EH (cell line): ENCODE measurements at places on chromosomes 2 and 18.

GRCh38 chr2:219574484-219575311 lies 2.6 kb downstream of the INHA start:
- no peak for DNase-seq

DNA sequence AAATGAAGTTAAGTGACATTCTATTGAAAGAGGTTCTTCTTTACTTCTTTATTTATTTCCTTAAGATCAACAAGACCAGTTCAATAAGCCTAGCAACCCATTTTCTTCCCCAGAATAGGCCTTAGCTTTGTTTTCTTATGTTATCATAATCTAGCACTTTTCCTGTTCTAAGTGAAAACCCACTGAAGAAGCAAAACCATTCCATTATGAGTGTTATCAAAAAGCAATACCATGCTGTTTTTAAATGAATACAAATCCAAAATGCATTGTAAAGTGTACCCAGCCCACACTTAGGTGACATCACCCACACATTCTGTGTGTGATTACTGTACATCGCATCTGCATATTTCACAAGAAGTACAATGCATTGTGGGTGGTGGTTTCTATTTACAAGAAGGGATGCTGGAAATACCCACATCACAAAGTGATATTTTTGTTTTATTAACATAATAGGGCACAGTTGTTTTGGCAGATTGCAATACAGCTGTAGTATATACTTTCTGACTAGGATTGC lies 679.5 kb downstream of the KCNJ3 start:
- no peak for DNase-seq

- no peak for DNase-seq
These were observed 35.2 kb upstream of the CDH19 start for GRCh38 chr18:66638856-66639629.

- no peak for DNase-seq
These were observed 1621.3 kb upstream of the TMEFF2 start for GRCh38 chr2:193816008-193816407.

DNA sequence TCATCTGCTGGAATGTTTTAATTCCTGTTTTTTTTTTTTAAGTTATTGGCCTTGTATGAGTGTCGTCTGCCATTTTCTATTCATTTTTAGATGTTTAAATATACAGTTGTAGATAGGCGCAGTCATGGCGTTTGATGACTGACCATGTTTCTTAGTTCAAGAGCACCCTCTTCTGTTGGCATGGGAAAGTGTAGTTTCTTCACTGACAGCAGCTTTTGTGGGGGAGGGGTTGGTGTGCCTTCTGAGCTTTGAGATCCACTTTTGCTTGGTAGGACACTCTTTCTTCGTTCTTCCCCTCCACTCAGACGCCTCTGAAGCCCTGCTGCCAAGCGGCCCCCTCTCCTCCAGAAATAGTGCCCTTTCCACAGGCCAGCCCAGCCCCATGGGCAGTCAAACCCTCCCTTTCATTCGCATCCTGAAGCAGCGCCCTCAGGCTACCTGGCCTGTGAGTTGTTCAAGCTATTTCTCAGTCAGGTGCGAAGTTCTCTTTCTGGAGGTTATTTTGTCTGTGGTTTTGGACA lies 492.0 kb downstream of the TNS1 start:
- DNase-seq: peak; percentile 87

DNA sequence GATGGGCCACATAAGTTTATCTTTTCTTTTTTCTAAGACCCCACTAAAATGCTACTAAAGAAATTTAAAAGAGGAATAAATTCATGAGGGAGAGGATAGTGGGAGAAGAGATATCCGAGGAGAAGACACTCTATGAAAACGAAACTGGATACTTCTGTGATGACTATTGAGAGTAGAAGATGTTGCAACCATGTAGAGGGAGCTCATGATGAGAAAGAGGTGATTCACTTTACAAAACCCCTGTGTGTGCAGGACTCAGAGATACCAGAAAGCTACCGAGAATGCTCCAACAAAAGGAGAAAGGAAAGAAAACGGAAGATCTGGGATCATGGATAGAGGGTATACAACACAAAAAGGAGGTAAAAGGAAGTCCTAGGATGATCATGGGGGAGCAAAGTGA lies 34.9 kb downstream of the SLC38A11 start:
- peak; percentile 96 for DNase-seq

GRCh38 chr2:226977775-226978190 lies 141.9 kb downstream of the RHBDD1 start:
- peak; percentile 88 for DNase-seq

GRCh38 chr2:12264146-12264545 lies 452.6 kb upstream of the TRIB2 start:
- no peak for DNase-seq

- DNase-seq: no peak
These were observed 43.1 kb downstream of the AQP12A start for GRCh38 chr2:240734756-240735155.

DNA sequence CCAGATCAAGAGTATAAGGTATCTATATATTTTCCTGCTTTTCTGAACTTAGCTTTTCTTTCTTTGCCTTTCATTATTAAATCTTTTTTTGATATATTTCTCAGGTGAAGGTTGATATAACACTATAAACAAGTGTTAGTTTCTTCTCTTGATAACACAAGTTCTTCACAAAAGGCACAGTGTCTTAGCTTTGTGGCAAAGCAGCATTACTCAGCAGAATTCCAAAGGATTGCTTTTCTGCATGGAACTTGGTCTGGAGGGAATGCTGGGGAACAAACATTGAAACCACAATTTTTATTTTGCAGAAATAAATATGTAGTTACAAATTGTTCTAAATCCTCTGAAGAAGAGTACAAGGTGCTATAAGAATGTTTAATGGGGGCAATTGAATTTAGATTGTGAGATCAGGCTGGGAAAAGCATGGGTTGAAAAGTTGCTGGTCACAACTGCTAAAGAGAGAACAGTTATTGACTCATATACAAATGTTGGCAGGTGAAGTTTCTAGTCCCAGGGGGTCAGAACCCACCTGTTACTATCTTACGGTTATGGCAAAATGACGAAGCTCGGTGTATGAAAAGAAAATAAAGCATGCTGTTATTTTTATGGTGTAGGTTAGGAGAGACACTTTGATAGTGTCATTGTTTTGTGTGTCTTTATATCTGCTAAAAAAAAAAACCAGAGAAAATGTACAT lies 68.2 kb downstream of the UBR3 start:
- peak; percentile 33 for DNase-seq

GRCh38 chr2:186456941-186457340 lies 29.1 kb upstream of the ZC3H15 start:
- peak; percentile 81 for DNase-seq

- peak; percentile 35 for DNase-seq
These were observed 309.9 kb upstream of the ZNF521 start for GRCh38 chr18:25661831-25662230.

DNA sequence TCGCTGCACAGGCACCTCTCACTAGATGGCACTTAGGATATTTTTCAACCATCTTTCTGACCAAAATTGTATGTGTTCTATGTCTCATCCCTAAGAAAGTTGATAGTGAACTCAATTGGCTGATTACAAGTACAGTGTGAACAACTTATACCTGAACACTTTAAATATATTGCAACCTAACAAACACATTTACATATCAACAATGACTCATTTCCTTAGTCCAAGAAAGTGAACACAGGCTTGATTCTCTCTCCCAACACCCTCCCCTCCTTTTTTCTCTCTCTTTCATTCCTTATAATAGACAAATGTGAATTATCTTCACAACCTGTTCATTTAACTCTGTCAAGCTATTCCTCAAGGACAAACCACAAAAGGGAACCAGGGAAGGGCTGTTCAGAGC lies 192.0 kb downstream of the SLC8A1 start:
- DNase-seq: no peak

- no peak for DNase-seq
These were observed 4.9 kb upstream of the GPC1 start for GRCh38 chr2:240430595-240430994.

DNA sequence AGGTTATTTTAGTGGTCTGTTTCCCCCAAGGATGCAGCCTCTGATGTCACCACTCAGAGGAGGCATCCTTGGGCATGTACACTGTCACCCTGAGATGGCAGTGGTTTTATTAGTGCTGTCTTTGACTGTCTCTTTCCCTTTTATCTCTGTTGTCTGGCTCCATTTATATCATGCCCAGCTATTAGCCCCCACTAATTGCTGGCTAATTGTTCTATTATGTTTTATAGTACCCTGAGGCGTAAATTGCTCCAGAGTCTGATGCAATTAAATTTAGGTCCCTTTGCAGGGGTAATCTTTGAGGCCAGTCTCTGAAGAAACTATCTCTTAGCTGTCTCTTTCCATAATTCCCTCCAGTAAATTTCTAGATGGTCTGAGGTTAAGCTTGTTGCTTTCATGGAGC lies 301.0 kb upstream of the KLHL29 start:
- DNase-seq: no peak

DNA sequence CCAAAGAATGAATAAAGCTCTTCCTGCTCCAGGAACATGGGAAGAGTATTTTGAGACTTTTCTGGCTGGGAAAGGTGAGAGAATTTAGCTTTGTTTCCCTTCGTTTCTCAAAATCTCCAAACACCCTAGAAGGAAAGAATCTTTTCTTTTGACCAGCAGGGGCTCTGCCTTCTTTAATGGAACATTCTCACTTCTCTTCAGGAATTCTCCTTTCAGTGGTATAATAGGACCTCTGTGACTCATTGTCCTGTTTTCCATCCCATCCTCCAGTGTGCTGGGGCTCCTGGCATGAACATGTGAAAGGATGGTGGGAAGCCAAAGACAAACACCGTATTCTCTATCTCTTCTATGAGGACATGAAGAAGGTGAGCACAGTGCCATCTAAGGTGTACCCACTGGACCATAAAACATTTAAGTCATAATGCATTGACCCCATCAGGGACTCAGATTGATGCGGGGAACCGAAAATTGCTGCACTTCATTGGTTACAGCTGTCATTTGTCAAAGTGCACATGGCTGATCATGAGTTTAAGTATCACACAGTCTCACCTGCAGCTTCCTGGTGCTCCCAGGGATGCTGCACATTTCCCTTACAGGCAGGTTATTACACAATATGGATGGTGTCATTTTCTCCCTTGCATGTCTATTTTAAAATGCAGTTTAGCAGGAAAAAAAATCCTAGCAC lies 5.5 kb downstream of the SULT1C4 start:
- DNase-seq: peak; percentile 52

DNA sequence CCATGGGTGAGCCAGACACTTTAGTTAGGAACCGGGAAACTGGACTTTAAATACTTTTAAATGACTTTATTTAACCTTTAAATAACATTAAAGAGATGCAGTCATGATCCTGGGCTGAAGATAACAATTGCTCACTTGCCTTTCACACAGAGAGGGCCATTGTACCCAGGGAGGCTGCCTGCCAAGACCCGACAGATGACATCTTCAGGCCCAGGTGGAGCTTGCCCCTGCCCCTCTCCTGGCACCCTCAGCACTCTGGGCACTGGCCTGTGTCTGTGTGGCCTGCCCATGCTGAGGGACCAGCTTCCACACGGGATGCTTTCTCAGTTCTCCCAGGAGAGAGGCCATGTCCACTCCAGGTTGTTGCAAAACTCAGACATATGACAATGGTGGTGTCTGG lies 216.4 kb upstream of the MYT1L start:
- no peak for DNase-seq

DNA sequence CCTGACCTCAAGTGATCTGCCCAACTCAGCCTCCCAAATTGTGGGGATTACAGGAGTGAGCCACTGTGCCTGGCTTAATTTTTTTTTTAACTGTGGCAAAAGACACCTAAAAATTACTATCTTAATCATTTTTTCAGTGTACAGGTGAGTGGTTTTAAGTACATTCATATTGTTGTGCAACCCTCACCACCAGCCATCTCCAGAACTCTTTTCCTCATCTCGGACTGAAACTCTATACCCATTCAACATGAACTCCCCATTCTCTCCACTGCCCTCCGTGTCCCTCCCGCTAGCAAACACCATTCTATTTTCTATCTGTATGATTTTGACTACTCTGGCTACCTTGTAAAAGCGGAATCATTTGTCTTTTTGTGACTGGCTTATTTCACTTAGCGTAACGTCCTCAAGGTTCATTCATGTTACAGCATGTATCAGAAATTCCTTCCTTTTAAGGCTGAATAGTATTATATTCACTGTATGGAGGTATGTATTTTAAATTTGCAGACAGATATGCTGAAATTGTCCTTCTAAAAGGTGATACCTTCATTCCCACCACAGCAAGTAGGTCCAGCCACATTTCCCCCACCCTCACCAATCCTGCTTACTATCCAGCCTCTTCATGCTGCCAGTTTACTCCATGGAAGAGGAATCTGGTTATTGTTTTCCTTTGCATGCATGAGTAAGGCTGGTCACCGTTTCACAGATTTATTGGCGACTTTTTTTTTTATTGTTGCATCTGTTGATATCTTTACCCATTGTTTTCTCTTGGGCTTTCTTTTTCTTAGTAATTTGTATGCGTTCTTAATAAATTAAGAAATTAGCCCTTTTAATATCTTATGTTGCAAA lies 40.6 kb upstream of the ANXA4 start:
- DNase-seq: peak; percentile 15

- DNase-seq: no peak
These were observed 223.8 kb downstream of the CMPK2 start for GRCh38 chr2:6641956-6642355.

DNA sequence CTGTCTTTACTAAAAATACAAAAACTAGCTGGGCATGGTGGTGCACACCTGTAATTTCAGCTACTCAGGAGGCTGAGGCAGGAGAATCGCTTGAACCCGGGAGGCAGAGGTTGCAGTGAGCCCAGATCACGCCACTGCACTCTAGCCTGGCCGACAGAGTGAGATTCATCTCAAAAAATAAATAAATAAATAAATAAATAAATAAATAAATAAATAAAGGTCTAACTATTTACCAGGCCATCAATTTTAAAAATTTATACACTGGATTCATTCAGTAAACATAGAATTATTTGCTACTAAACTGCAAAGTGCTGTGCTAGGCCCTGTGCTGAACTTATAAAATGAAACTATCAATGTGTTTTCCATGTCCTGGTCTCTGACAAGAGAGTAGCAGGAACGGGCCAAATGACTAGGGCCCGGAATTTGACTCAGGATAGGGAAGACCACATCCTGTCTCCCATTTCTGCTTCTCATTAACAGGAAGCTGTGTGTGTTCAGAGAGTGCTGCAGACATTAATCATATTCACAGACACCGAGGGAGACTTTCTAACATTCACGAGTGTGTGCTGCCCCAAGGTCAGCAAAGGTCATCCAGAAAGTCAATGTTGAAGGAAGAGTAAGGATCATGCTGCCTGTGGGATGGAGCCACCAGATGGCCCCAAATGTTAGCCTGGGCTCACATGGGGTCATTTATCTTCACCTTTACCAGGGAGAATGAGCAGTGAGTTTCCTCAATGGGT lies 95.8 kb downstream of the SPP2 start:
- DNase-seq: peak; percentile 95

DNA sequence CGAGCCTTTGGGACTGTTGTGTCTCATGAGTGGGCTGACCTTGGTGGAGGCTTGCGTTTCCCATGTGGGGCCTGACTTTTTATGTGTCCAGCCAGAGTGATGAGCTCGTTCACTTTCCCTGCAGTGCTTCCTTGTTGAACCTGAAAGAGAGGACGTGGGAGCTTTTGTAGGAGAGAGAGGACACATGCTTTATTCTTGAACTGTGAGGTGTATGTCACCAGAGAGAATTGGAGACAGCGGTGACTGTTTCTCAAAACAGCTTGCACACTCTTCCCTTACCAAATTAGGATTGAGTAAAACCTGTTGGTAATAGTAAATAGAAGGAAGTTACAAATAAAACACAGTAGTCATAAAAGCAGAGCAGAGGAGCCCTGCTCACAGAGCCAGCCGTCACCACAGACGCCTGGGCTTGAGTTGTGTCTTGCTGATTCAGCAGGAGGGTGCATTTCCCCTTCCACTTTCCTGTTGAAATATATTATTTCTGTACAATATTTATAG lies 60.7 kb downstream of the INPP4A start:
- no peak for DNase-seq

GRCh38 chr18:60935041-60935910 lies 398.0 kb upstream of the CDH20 start:
- no peak for DNase-seq

- no peak for DNase-seq
These were observed 65.0 kb downstream of the MYCN start for GRCh38 chr2:16005389-16005788.
